ENCODE measurements at places on chromosomes 6 and 20.

DNA sequence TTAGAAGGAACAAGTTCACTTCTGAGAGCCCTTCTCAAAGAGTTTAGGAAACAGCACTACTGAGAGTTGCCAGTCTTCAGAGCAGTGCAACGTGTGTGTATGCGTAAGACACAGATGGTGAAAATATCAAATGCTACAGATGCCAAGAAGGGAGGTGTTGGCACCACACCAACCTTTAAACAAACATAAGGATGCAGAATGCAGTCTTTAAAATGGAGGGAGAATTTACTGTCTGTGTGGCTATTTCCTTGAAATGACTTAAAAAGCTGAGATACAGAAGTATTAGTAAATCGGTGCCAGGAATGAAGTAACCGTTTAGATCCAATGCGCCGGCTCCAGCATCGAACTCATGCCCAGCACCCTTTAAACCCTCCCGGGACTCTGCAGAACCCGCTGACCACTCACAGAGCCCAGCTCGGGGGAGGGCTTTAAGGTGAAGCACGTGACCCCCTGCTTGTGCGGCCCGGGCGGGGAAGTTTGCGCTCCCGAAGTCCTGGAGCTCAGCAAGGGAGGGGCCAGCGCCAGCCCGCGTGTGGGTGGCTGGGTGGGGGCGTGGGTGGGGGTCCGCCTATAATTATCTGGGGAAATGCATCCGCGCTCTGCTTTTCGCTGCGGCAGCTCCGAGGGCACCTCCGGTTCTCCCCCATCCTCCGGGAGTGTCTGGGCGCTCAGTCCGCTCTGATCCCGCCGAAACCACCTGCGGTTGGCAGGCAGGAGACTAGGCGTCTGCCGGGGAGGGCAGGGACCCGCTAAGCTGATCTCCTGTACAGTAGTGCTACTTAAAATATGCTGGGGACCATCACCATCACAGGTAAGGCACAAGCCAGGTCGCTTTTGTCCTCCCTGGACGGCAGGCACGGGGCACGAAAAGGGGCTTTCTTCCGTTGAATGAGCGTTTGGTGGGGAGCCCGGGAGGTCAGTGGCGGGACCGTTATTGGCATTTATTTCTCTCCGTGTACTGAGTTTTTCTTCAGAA, 66.0 kb downstream of the ZBTB2 start:
- DNase-seq, result no peak

GRCh38 chr20:58149437-58150091, 78.9 kb downstream of the ANKRD60 start:
- no peak for DNase-seq

GRCh38 chr6:40330301-40330721, 256.9 kb downstream of the LRFN2 start:
- no peak for DNase-seq

DNA sequence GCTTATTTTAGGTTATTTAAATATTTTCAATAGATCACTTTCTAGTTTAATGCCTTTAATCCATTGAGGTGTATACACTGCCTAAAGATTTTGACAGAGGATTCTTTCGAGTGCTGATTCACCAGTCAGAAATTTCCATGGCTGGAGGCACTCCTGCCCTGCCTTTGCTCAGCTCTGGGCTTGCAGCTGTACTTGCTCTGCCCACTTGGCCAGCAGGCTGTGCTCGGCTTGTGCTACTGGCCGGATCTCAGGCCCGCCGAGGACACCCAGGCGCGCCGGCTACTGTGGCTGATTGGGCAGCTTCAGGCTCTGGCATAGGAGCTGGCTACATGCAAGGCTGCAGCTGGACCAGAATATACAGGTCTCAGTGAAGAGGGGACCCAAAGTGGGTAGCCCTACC, 675.1 kb upstream of the MMS22L start:
- DNase-seq, result no peak

DNA sequence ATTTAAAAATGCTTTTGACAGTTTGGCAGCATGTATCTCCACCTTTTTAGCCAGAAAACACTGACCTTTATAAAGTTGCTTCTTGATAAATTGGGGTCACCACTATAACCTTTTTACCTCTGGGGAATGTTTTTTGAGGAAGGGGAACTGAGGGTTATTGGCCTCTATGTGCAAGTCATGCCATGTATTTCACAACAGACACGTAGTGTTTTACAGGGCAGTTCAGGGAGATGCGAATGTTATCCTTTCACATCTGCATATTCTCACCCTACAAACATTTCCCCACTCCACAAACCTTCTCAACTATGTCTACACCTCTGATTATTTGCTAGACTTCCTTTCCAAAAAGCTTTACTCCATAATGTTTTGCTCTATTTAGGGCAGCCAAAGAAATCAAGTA, 17.0 kb upstream of the SLA2 start:
- DNase-seq, result no peak

- DNase-seq, result no peak
These were observed 73.0 kb upstream of the KCNG1 start for GRCh38 chr20:51095633-51096521.

- no peak for DNase-seq
These were observed 2.7 kb downstream of the SRF start for GRCh38 chr6:43173591-43174262.

GRCh38 chr20:57117296-57117695, 149.1 kb downstream of the BMP7 start:
- DNase-seq, result no peak

- DNase-seq, result no peak
These were observed 75.2 kb upstream of the ARHGAP18 start for GRCh38 chr6:129785047-129785755.

DNA sequence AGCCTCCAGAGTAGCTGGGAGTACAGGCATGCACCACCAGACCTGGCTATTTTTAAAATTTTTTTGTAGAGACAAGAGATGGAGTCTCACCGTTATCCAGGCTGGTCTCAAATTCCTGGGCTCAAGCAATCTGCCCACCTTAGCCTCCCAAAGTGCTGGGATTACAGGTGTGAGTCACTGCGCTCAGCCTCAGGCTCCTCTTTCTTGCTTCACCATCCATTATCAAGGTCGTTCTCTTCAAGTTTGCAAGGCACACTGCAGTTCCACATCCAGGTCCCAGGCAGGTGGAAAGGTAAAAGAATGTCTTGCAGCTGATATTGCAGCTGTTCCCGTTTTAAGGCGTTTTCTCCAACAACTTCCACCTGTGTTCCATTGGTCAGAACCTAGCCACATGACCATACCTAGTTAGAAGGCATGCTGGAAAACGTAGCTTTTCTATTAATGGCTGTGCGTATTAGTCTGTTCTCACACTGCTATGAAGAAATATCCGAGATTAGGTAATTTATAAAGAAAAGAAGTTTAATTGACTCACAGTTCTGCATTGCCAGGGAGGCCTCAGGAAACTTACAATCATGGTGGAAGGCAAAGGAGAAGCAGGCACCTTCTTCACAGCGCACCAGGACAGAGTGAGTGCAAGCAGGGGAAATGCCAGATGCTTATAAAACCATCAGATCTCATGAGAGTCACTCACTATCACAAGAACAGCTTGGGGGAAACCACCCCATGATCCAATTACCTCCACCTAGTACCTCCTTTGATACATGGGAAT, 51.7 kb downstream of the PCNA start:
- DNase-seq, result no peak

GRCh38 chr20:7723284-7723683, 217.0 kb downstream of the HAO1 start:
- no peak for DNase-seq
